Activated naive CD4-positive, alpha-beta T cell treated with anti-CD3 and anti-CD28 coated beads, Interleukin-2, amount 50 U/mL, for 16 hours (primary cell): ENCODE measurements at places on chromosomes 2 and 18.

GRCh38 chr2:61620244-61621159 is 82.3 kb upstream of the XPO1 start:
- no peak for DNase-seq

DNA sequence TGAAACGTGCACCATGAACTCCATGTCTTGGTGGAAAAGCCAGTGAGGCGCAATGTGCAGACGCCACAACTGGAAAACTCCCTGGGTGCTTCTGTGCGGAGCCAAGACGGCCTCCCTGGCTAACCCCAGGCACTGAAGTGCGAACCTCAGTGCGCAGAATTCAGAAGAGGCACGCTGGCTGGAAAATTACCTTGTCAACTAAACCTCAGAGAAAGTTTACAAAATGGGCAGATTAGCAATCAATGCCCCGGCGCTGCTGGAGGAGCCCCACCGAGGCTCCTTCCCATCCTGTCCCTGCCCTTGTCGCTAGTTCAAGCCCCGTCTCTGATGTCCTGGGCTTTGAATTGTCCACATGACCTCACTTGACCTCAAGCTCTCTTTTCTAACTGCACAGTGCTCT is 22.2 kb downstream of the SNORC start:
- DNase-seq, result no peak

- no peak for DNase-seq
These were observed 190.4 kb downstream of the FMNL2 start for GRCh38 chr2:152525277-152525838.

DNA sequence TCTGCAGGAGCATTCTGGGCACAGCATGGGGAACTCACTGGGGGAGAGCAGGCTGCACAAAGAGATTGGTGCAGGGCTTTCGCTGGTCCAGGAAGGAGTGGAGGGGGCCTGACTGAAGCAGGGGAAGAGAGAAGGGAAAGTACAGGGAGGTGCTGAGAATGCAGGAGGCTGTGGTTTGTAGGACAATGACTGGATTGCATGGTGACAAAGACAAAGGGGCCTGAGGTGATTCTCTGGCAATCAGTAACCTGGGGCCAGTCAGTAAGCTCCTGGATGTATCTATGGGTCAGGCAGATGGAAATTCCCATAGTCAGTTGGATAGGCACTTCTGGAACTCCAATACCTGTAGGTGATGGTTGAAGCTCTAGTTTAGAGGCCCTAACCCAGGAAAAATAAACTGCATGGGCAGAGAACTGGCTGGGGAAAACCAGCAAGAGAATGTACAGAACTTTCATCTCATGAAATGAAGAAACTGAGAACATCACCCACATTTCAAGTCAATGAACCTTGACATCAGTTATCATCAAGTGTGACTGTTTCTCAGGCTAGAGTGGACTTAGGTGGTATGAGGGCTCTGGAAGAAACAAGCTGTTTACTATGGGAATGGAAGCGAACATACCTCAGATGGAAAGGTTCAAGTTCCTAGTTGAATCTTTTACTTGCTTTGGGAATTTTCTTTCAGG is 193.2 kb downstream of the TPGS2 start:
- DNase-seq, result no peak

- no peak for DNase-seq
These were observed 79.1 kb downstream of the SH3BP4 start for GRCh38 chr2:235030936-235031335.

DNA sequence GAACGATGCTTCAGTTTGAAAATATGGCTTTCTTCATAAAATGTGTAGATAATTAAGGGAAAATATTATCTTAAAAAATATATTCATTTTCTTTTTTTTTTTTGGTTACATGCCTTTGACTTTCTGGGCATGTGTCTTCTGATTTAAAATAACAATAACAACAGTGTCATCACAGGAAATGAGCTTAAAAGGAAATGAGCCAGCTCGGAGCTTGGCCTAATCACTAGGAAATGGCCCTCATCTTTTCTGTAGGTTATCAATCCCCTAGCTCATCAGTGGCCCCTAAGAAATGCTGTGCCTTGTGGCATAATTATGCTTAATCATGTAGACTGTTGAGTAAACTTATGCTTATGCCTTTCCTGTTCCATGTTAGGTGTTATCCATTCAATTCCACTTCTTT is 141.8 kb upstream of the FHL2 start:
- no peak for DNase-seq
